ENCODE measurements at places on chromosomes 6 and 20. TPM values are rescaled to one million over a fixed set of nuclear protein-coding genes. Genes with fewer than 3 reads are reported as not detected.

ELOVL2 gene
- total RNA-seq = 0.06 TPM

BRPF3 gene
- 35.6 TPM for total RNA-seq

RBPJL gene
- total RNA-seq = 0.29 TPM

OR2J3 gene
- not detected for total RNA-seq

DNA sequence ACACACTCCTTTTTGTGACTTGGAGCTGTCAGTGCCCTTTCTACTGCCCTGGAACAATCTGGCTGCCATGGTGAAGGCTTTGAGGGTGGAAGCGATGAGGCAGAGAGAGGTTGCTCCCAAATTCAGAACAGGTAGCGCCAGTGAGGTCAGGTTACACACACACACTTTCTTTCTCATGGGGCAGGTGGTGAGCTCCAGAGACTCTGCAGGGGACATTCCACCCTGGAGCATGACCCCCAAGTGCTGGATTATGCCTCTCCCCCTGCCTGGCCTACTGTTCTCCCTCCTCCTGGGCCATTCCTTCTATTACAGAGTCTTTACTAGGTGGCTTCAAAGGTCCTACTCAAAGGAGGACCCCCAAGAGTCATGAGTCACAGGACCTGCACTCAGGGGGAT lies 98.0 kb downstream of the EYA2 start:
- DNase-seq = no peak

GRCh38 chr6:136083540-136083939 lies 166.6 kb downstream of the MTFR2 start:
- no peak for DNase-seq

DNA sequence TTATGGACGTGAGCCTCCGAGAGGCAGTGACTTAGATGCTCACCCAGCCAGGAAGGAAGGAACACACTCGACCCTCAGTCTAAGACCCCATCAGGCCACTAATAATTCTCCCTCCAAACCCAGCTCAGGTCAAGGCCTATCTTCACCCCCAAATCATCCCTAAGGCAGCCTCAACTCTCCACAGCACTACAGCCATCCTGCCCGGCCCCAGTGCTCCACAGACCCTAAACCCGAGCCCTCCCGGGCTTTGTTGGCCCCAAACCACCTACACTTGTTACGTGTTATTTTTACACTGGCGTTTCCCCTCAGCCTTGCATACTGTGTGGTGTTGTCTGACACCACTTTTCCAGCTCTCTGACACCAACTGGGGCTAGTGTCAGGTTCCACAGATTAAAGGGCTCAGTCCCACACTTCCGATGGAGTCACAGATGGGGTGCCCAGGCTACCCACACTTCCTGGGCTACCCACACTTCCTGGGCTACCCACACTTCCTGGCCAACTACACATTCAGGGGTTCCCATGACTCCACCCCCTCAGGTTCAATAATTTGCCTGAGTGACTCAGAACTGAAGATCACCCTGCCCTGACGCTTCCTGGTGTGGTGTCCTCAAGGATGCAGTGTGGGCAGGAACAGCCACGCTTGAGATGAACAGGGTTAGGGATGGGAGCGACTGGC lies 25.3 kb downstream of the RBCK1 start:
- DNase-seq = peak; percentile 26

- DNase-seq = no peak
These were observed 586.8 kb downstream of the RFPL4B start for GRCh38 chr6:112933947-112934346.

DNA sequence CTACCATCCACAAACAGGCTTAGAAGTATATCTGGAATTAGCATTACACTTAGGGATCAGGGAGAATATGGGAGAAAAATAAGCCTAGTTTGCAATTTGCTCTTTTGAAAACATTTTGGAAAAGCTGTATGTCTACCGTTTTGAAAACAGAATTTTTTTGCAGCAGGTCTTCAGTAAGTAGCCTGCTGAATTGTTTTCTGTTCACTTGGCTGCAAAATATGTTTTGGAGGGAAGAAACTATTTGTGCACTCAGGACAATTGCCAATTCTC lies 39.6 kb downstream of the ILRUN start:
- DNase-seq = no peak

Data from T-cell (primary cell).